ENCODE measurements at places on chromosomes 6 and 20. TPM values are rescaled to one million over a fixed set of nuclear protein-coding genes. Genes with fewer than 3 reads are reported as not detected.

- DNase-seq: no peak
- peaks cover 5% of the 10 kb centered on the region for H3K4me1 ChIP-seq
- H3K27ac ChIP-seq: no peak overlapping the region
- no peaks in the 10 kb centered on the region for H3K27me3 ChIP-seq
These were observed 22.8 kb upstream of the RAB22A start for GRCh38 chr20:58286729-58287128.

DNA sequence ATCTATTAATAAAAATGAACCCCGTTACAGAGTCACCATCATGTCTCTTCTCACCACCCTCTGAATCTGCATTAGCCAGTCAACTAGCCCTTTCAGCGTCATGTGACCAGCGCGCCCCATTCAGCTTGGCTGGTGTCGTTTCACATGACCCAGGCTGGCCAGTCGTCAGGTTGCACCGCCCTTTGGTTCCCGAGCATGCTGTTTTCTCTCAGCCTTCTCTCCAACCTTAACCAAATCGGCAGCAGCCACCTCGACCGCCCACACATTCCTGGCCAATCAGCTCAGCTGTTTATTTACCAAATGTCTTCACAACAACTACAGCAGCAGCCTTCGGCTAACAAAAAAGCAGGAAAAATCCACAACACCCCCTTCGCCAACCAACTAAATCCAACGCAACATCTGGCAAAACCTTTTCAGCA, 5.6 kb downstream of the SRSF3 start:
- peak overlapping the region; percentile 40 for H3K27ac ChIP-seq
- DNase-seq: peak; percentile 72
- no peak overlapping the region for H3K4me3 ChIP-seq
- peaks cover 82% of the 10 kb centered on the region for H3K36me3 ChIP-seq
- H3K4me1 ChIP-seq: peaks cover 40% of the 10 kb centered on the region
- no peaks in the 10 kb centered on the region for H3K27me3 ChIP-seq

DNA sequence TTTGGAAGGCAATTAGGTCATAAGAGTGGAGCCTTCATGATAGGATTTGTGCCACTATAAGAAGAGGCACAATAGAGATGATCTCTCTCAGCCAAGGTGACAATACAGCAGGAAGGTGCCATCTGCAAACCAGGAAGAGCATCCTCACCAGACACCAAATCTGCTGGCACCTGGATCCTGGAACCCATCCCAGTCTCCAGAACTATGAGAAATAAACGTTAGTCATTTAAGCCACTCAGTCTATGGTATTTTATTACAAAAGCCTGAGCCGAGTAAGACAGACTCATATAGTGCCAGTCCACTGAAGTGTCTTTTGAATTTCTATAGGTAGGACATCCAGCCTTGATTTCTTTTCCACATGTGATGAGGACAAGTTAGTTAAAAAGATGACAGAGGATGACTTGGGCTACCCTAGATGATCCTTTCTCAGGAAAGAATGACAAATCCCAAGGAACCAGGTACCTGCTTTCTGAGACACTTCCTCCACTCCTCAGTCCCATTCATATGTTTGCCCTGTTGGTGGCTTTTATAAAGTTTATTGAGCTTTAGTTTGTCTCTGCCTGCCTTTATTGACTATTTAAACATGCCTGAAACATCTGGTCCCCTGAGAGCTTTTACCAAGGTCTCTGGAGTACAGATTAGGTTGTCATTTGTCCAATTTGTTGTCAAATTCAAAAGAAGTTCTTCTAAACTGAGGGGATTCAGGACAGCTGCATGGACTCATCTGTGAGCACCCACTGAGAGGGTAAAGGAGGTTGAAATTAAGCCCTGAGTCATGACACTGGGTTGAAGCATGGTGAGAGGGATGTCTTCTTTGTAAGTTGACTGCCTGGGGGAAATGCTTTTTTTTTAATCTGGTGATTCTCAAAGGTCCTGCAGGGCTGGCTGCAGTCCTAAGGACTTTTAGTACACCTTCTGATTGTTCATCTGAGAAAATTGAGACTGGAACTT, 165.0 kb upstream of the PLCB4 start:
- no peak overlapping the region for H3K4me3 ChIP-seq
- no peak for DNase-seq
- no peak overlapping the region for H3K27ac ChIP-seq
- no peaks in the 10 kb centered on the region for H3K36me3 ChIP-seq
- no peaks in the 10 kb centered on the region for H3K27me3 ChIP-seq

DNA sequence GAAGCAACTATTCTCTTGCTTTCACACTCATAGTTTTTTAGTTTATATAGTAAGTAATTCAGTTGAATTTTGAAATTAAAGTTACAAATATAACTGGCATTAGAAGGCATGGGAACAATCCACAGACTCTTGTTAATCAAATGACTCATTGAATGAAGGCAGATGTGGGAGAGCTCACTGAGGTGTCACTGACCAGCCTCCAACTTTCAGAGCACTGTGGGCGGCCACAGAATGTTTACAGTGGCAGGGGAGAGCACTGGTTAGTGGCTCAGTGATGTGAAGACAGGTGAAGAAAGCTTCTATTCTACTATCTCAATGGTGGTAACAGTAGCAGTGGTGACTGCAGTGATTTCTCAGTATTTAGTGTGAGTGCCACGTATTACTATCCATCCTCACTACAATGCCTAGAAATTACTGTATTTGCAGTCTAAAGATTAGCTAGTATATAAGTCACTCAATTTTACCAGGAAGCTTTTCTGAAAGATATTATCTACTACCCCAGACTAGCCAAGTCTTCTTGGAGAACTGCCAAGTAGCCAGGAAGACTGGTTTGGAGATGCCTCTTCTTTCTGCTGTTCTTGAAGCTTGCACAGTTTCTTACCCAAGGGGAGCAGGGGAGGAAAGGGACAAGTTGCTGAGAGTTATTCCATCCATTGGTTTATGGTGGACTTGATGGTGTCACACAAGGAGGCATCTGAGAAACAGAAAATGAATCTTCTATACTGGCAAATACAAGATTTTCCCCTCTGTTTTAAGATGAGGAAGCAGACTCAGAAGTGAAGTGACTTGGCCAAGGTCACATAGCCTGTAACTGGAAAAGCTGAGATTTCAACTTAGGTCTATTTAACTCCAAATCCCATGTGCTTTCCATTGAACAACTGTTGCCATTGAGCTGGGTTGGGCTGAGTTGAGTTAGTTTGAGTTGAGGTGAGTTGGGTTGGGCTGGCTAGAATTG, 231.2 kb downstream of the ANKRD60 start:
- no peaks in the 10 kb centered on the region for H3K27me3 ChIP-seq
- no peaks in the 10 kb centered on the region for H3K36me3 ChIP-seq
- DNase-seq: no peak
- no peak overlapping the region for H3K4me3 ChIP-seq
- no peak overlapping the region for H3K27ac ChIP-seq

DNA sequence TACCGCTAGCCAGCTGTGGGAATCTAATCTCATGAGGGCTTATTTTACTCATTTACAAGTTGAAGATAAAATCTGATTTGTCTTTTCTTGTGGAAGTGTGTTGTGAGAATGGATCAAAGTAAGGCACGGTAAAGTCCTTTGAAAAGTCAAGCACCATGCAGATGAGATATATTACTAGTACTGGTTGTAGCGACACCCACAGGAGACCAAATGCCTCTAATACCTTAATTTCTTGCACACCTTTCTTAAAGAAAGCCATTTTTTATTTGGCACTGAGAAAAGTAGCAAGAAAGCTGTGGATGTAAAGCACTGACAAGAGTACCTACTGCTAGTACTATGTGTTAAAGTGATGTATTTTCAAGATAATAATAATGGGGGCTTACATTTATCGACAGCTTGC, 191.0 kb upstream of the MMS22L start:
- no peak overlapping the region for H3K4me3 ChIP-seq
- no peaks in the 10 kb centered on the region for H3K36me3 ChIP-seq
- H3K27ac ChIP-seq: no peak overlapping the region

DNA sequence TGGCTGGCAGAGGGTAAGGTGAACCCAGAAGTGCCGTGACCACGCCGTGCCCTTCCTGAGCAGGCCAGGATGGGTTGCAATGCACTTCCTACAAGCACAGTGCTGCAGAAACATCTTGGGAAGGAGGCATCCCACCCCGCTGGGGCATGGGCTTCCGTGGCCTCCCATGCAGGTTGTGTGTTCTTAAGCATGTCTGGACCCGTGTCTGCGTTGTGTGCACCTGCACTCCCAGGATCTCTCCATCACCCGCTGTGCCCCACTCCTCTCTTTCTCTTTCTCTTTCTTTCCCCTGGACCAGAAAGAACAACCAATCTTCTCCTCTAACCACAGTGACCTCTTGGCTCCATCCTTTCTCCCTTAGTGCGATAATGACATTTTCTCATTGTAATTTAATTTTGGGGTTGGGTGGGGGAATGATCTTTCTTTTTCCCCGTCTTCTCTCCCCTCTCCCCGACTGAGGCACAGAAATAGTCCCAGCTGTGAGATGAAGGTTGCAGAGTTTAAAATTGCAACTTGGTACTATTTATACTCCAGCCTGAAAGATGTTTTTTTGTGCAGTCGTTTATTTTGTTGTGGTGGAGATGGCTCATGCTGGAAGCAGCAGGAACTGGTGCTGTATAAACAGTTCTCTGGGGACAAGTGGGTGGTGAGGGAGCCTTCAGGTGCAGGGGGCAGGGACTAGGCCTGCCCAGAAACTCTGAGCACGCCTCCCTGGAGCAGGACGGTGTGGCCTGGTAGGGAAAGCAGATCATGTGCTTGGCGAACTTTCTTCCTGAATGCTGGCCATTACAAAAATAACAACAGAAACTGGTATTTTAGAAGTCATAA, 20.5 kb downstream of the BCAS4 start:
- no peak overlapping the region for H3K27ac ChIP-seq
- DNase-seq: no peak
- H3K4me1 ChIP-seq: peaks cover 39% of the 10 kb centered on the region
- no peak overlapping the region for H3K4me3 ChIP-seq
- H3K36me3 ChIP-seq: no peaks in the 10 kb centered on the region
- no peaks in the 10 kb centered on the region for H3K27me3 ChIP-seq

GRCh38 chr6:161342039-161342438, 68.2 kb upstream of the AGPAT4 start:
- DNase-seq: no peak
- H3K27ac ChIP-seq: no peak overlapping the region
- no peaks in the 10 kb centered on the region for H3K4me1 ChIP-seq
- H3K4me3 ChIP-seq: no peak overlapping the region
- no peaks in the 10 kb centered on the region for H3K27me3 ChIP-seq
- H3K36me3 ChIP-seq: no peaks in the 10 kb centered on the region

Gene TSBP1
- total RNA-seq: not detected

Gene CALHM6
- 7.9 TPM for total RNA-seq

Gene TRIM40
- total RNA-seq: 0.26 TPM

Gene C6orf15
- total RNA-seq: not detected

Gene SRMS
- total RNA-seq: 0.16 TPM
